Kidney epithelial cell (primary cell): ENCODE measurements at places on chromosomes 5 and 9. TPM values are rescaled to one million over a fixed set of nuclear protein-coding genes. Genes with fewer than 3 reads are reported as not detected.

SPATA31C1 gene
- total RNA-seq = not detected in 2 replicates

DNA sequence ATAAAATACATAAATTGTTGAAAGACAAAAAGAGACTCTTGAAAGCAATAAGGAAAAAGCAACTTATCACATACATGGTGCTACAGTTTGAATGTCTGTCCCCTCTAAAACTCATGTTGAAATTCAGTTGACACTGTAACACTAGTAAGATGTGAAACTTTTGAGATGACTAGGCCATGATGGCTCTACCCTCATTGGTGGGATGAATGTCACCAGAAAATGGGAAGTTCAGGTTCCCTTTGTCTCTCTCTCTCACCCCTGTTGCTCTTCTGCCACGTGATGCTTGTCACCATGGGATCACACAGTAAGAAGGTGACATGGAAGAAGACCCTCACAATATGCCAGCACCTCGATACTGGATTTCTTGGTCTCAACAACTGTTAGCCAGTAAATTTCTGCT, 50.3 kb upstream of the SPTLC1 start:
- no peak for DNase-seq

DNA sequence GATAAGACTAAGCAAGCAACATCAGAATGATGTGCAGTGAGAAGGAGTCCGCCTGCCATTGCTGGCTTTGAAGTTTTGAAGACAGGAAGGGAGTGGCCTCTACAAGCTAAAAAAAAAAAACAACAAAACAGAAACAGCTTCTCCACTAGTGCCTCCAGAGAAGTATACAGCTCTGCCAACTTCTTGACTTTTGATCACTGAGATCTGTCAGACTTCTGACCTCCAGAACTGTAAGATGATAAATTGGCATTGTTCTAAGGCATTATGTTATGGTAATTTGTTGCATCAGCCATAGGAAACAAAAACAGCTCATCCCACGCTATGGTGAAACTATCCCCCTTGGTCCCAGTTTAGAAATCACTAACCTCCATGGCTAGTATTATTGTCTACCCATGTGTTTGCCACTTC, 131.0 kb upstream of the VCAN start:
- no peak for DNase-seq

TMEM215 gene
- not detected in 2 replicates for total RNA-seq

TEX48 gene
- not detected in 2 replicates for total RNA-seq

DNA sequence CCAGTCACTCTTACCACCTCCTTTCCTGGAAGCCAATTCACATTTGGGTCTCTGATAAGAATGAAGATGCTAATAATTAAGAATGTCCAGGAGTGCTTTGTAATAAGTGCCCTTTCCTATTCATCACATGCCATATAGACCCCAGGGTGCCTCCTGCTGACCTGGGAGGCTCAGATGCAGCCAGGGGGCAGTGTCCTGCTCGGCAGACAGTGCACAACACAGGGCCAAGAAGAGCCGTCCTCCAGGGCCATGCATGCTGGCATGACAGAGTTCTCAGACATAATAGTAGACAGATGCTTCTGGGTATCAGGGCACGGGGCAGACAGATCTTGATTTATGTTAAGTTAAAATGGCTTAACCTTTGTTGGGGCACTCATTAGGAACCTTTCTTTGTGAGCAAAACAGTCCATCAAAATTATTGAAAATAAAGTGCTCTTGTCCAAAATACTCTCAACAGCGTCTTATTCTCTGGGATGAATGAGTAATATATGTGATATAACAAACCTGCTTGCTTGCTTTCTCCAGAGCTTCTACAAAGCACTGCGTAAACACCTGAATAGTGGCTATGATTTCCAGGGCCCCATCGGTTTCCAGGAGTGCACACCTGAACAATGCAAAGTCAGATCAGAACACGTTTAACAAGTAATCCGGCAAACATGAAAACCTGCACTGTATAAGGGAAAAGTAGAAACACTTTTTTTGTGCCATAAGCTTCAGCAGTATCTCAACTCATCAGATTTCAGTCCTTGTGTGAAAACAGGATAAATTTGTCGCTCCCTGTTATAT, 192.7 kb downstream of the FANCC start:
- DNase-seq = no peak

GRCh38 chr5:181160152-181160754, 12.9 kb downstream of the OR2V2 start:
- no peak for DNase-seq

- no peak for DNase-seq
These were observed 426.1 kb downstream of the RAB3C start for GRCh38 chr5:59008816-59009473.

GRCh38 chr5:159788835-159789331, 127.4 kb upstream of the ADRA1B start:
- DNase-seq = no peak

DNA sequence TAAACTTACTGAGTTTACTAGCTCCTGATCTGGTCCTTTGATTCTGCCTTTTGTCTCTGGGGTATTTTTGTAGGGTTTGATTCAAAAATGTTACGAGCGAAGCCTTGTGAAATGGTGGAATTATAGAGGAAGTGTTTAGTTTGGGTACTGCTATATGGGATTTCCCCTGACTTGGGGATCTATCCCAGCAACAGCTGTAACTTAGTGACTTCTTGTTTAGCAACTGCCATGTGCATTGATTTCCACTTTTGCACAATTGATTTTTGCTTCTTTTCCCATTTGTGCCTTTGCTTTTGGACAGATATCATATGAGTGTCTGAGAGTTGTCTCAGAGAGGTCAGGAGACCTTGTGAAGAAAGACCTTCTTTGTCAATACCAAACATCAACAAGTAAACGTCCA, 248.5 kb upstream of the DAP start:
- no peak for DNase-seq

- no peak for DNase-seq
These were observed 252.5 kb downstream of the TLE4 start for GRCh38 chr9:79824265-79824664.

ZNG1A gene
- 29.7 and 33.3 TPM in 2 replicates for total RNA-seq

UBAC1 gene
- 42.6 and 45.7 TPM in 2 replicates for total RNA-seq

- DNase-seq = no peak
These were observed 21.1 kb downstream of the TLE4 start for GRCh38 chr9:79592726-79593493.

GRCh38 chr9:117869712-117870111, 165.5 kb downstream of the TLR4 start:
- no peak for DNase-seq

- DNase-seq = no peak
These were observed 13.7 kb downstream of the DIPK1B start for GRCh38 chr9:136726118-136726517.

GRCh38 chr5:51997949-51998348, 614.7 kb downstream of the ISL1 start:
- no peak for DNase-seq

GRCh38 chr5:11378461-11378860, 525.8 kb downstream of the CTNND2 start:
- no peak for DNase-seq

DNA sequence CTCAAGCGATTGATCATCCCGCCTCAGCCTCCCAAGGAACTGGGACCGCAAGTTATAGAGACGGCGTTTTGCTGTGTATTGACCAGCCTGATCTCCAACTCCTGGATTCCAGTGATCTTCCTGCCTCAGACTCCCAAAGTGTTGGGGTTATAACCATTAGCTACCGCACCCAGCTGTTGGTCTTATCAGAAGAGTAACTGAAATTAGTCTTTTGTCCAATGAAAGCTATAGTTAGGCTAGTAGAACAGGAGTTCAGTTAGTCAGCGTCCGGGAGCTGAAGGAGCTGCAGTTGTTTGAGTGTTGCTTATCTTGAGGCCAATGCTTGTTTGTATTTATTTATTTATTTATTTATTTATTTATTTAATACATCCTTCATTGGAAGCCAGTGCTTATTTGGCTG, 3.2 kb upstream of the MIGA2 start:
- no peak for DNase-seq

- no peak for DNase-seq
These were observed 65.7 kb downstream of the C9orf152 start for GRCh38 chr9:110142253-110142652.

IL9 gene
- total RNA-seq = not detected in 2 replicates

GRCh38 chr9:130222833-130223232, 42.7 kb upstream of the HMCN2 start:
- DNase-seq = no peak

DNA sequence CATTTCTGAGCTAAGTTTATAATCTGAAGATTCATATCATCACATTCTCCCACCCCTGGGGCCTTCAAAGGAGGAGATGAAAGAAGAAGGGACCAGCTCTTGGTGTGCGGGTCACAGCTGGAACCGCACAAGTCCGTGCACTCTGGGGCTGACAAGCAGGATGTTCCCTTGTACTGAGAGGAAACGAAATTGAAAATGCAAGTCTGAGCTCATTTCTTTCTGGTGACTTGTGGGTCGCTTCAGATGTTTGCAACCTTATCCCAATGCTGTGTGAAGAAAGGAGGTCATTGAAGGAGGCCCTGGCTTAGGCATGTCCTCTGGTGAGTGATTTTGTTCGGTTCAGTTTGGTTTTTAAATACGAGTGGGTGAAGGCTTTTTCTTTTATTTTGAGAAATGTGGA, 59.6 kb downstream of the C9orf152 start:
- no peak for DNase-seq

DNA sequence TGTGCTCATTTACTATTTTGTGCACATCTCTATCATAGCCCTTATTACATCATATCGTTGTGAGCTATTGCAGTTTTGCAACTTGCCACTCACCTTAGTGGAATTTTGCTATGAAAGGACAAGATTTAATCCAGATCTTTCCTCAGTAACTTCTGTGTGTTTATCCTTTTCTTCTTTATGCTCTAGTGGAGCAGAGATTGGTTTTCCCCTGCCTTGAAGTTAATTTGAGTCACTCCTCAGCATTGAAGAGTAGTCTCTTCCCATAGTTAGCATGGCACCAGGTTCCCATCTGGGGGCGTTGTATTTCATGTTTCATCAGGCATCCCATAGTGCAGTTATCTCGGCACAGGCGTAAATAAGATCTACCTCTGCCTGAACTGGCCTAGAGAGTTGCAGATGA, 510.4 kb downstream of the PSAT1 start:
- DNase-seq = peak; percentile 64

IL4 gene
- not detected in 2 replicates for total RNA-seq

SLC22A4 gene
- 1.8 and 2.3 TPM in 2 replicates for total RNA-seq

- DNase-seq = no peak
These were observed 310.3 kb upstream of the ISL1 start for GRCh38 chr5:51072937-51073336.

MYO10 gene
- total RNA-seq = 70.0 and 80.3 TPM in 2 replicates

GPR150 gene
- 0.25 TPM in 1 of 2 replicates, not detected in the other for total RNA-seq
